ENCODE measurements at places on chromosomes 13 and 19. TPM values are rescaled to one million over a fixed set of nuclear protein-coding genes. Genes with fewer than 3 reads are reported as not detected.

Gene POSTN
- not detected for total RNA-seq

Gene LILRA2
- 0.22 TPM for total RNA-seq

Gene FREM2
- not detected for total RNA-seq

Gene NAPSA
- 1.4 TPM for total RNA-seq

Gene GARRE1
- total RNA-seq = 30.6 TPM

Gene DENND1C
- 90.0 TPM for total RNA-seq

Gene EPSTI1
- 32.8 TPM for total RNA-seq

Gene FCER2
- 191 TPM for total RNA-seq

Gene CHERP
- 70.9 TPM for total RNA-seq

Gene PRODH2
- not detected for total RNA-seq

Gene COL5A3
- total RNA-seq = not detected

Gene NLRP11
- 0.17 TPM for total RNA-seq

Gene QPCTL
- total RNA-seq = 19.3 TPM

Gene SLC25A41
- 0.40 TPM for total RNA-seq

Gene PRRG2
- total RNA-seq = 1.8 TPM

Gene STX10
- 41.7 TPM for total RNA-seq

Gene CRYL1
- 9.2 TPM for total RNA-seq
